ENCODE measurements at places on chromosomes 3 and 15. TPM values are rescaled to one million over a fixed set of nuclear protein-coding genes. Genes with fewer than 3 reads are reported as not detected.

The EXOSC7 gene
- 34.7 TPM for total RNA-seq

The CSNK1G1 gene
- 7.3 TPM for total RNA-seq

The CCR8 gene
- not detected for total RNA-seq

The ABI3BP gene
- 90.2 TPM for total RNA-seq

The BLOC1S6 gene
- 24.8 TPM for total RNA-seq

The XCR1 gene
- 0.05 TPM for total RNA-seq

The ADGRG7 gene
- not detected for total RNA-seq

The KLHL24 gene
- 213 TPM for total RNA-seq

Measured in heart right ventricle (tissue), 16 donors.